ENCODE measurements at places on chromosomes 12 and 14.

DNA sequence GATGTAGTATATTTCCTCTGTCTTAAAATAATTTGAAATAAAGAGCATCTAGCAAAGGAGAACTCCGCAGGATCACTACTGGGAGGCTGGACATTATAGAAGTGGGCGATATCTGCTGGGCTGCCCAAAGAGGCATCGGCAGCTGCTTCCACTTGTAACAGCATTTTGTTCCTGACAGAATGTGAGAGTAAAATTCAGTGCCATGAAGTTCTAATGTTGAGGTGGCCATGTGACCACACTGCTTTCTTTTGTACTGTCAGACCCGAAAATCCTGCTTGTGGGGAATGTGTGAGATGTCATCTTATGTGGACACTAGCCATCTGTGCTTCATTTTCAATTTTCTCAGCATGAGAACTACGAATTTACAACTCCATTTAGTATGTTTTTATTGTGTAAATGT lies 151.9 kb downstream of the ACSS3 start:
- DNase-seq = no peak

GRCh38 chr14:59464486-59465315 lies 479 bp downstream of the GPR135 start:
- no peak for DNase-seq

GRCh38 chr14:91197631-91198030 lies 46.9 kb downstream of the GPR68 start:
- no peak for DNase-seq

- no peak for DNase-seq
Observed at GRCh38 chr12:66648033-66648735, 30.7 kb downstream of the GRIP1 start.

GRCh38 chr14:29028973-29029582 lies 262.5 kb downstream of the FOXG1 start:
- DNase-seq = no peak

- DNase-seq = peak; percentile 69
Observed at GRCh38 chr14:73787486-73788316, 63.9 kb upstream of the PTGR2 start.

GRCh38 chr12:49041881-49042484 lies 18.6 kb downstream of the KMT2D start:
- no peak for DNase-seq

DNA sequence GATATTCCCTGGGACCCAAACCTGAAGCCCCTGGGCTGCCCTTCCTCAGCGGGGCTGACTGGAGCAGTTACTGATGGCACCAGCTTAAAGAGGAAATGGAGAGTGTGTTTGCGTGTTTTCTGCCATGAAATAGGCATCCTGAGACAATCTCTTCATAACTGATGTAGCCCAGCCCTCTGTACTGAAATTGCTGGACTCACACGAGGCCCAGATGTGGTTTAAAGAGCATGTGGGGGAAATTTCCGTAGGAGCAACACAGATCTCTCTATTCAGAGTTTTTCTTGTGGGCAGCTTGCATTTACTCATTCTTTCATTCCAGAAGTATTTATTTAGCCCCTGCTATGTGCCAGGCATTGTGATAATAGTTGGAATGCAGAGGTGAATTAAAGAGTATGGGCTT lies 782.1 kb upstream of the TBX3 start:
- DNase-seq = no peak

- DNase-seq = no peak
Observed at GRCh38 chr12:81597928-81598604, 161.1 kb downstream of the PPFIA2 start.

DNA sequence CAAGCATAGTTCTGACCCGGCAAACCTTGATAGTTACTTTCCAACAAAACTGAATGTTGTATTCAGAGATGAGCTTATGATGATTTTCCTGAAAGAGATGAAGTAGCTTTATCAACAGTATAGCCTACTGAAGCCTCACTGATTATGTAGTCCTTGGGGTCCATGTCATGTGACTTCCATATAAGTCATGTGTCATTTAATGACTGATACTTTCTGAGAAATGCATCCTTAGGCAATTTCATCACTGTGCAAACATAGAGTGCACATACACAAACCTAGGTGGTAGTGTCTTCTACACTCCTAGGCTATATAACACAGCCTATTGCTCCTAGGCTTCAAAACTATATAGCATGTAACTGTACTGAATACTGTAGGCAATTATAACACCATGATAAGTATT lies 28.5 kb upstream of the TUBA1C start:
- DNase-seq = no peak

DNA sequence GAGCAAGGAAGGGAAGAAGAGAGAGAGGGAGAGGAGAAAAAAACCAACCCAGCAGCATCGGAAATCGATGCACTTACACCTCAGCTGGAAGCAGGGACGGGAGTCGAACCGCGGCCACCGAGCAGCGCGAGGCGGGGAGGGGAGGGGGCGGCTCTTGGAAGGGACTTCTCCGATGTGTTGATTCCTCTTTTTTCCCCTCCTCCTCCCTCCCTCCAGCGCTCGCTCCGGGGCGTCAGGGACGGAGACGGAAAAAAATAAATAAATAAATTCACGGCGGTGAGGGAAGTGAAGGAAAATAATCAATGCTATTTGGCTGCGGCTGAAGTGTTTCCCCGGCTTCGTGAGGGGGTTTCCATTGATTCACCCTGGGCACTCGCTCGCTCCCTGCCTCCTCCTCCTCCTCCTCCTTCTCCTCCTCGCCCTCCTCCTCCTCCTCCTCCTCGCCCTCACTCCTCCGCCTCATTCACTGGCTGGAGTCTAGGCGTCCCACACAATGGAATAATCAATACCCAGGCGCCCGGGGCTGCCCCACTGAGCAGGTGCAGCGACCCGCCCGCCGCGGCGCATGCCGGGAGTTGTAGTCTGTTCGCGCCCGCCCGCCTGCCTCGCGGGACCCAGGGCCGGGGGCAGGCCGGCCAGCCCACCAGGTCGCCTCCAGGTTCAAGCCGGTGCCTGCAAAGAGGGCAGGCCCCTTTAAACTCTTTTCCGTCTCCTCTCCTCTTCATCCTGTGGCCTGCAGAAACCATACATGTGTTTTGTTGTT lies at the start of gene ZFHX2:
ZFHX2 (minus strand) TSS at position 500 of the 763 bp plus-strand sequence. CDS start 16,440 bp downstream, outside the sequence.
- peak; percentile 6 for DNase-seq

DNA sequence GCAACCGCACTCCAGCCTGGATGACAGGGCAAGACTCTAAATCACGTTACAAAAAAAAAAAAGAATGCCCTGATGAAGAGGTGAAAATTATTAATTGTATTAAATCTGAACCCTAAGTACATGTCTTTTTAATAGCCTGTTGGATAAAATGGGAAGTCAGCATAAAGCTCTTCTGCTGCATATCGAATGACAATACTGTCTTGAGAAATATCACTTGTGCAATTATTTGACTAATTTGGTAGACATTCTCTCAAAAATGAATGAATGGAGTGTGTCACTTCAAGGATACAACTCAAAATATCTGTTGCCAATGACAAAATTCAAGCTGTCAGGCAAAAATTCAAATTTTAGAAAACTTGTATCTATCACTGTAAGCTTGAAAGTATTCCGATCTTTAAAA lies 38.9 kb downstream of the DNAI7 start:
- DNase-seq = no peak

GRCh38 chr14:94180655-94181271 lies 6.6 kb downstream of the PPP4R4 start:
- DNase-seq = peak; percentile 39

DNA sequence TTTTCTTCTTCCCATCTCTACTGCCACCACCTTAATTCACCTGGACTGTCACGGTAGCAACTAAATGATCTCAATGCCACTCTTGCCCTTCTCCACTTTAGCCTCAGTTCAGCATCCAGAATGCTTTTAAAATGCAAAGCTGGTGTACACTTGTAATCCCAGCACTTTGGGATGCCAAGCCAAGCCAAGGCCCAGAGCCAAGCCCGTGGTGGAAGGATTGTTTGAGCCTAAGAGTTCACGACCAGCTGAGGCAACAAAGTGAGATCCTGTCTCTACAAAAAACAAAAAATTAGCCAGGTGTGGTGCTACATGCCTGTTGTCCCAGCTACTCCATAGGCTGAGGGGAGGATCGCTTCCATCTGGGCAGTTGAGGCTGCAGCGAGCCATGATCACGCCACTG lies 5.9 kb downstream of the CIPC start:
- DNase-seq = no peak

- DNase-seq = no peak
Observed at GRCh38 chr14:81313775-81314429, 86.2 kb downstream of the STON2 start.

- no peak for DNase-seq
Observed at GRCh38 chr12:125387206-125387605, 322.0 kb downstream of the AACS start.

DNA sequence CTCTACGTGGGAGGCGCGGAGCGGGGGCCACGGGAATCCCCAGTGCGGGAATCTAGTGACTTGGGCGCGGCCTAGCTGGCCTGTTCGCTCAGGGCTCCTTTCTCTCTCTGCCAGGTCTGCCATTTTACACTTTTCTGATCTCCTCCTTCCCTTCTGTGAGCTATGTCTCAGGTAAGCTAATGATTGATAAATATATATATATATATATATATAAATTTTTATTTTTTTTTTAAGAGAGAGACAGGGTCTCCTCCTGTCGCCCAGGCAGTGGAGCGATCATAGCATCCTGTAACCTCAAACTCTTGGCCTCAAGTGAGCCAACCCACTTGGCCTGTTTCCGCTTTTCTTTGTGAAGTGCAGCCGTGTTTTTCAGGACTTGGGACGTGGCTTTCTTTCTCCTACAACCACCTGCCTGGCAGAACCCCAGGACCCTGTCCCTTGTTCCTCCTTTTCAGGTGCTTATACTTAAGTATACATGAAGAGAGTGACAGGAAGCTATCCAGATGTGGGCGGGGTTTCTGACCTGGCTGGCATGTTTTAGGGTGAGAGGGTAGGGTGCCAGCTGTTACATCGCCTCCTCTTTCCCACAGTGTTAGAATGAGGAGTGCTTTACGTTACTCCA lies 547 bp downstream of the ZNF140 start:
- DNase-seq = no peak

DNA sequence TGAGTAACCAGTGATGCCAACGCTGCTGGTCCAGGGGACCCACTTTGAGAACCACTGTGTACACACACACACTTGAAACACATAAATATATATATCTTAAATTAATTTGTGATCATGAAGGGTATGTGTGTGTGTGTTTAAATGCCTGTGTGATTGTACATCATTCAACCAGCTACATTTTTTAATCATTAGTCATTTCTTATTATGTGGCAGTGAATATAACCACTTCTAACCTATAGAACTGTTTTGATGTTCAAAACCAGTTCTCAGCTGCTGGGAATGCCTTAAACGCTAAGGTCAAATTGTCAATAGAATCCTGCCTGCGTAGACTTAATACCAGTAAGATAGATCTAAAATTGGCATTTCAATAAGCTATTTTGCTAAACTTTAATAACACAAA lies 330.0 kb downstream of the SYT1 start:
- no peak for DNase-seq

GRCh38 chr12:75870878-75871277 lies 160.7 kb downstream of the PHLDA1 start:
- DNase-seq = no peak

DNA sequence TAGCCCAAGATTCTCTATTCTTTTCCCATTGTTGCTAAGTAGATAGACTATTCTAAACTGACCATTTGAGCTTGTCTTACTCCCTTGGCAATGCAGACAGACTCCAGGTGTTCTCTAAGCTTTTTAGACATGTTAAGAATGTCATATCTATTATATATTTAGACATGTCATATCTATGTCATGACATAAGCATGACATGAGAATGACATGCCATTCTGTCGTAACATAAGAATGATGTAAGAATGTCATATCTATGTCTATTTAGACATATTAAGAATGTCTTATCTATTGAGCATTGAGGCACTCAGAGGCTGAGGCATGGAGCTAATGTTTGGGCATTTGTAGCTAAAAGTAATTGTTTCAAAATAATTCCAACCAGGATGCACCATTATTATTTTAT lies 277.3 kb upstream of the ATP2B1 start:
- no peak for DNase-seq

DNA sequence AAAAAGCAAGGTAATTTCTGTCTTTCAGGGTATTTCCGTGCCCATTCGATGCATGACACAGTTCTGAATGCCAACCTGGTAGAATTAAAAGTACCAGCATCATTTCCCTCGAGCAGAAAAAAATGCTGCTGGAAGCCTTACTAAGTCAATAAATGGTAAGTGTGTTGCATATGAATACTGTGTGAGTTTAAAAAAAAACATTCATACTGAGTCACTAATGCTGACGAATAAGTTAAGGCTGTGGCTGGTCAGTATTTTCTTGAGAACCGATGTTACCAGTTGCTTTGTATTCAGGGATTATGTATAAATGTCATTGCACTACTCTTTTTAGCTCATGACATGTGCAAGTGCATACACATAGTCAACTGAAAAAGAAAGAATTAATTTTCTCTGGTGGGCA lies 710.2 kb downstream of the TRHDE start:
- no peak for DNase-seq

- no peak for DNase-seq
Observed at GRCh38 chr12:54750-55535, 11.6 kb upstream of the IQSEC3 start.

DNA sequence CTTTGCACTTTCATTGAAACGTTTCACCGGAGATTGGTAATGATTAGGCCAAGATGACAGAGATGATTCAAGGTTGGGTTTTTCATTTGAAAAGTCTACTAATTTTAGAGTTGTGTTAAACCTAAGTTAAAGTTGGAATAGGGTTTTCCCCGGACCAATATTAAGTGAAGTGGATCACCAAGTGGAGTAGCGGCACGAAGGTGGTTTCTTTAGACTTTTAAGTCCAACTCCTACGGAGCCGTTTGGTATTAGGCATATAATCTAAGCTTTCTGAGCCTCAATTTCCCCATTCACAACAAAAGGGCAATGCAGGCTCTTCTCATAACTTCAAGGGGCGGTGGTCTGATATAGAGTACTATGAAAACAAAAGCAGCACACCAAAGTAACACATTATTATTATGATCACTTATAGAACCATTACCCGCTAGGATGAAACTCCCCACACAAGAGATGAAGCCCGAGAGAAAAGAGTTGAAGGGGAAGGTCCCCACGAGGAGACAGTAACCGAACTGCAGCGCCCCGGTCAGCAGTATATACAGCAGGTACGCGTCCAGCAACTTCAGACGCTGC lies 413 bp downstream of the DAD1 start:
- DNase-seq = no peak

- DNase-seq = no peak
Observed at GRCh38 chr12:110270125-110270962, 10.7 kb upstream of the ATP2A2 start.

GRCh38 chr12:104263580-104264358 lies 39.8 kb upstream of the EID3 start:
- no peak for DNase-seq

- DNase-seq = no peak
Observed at GRCh38 chr14:67485501-67486095, 2.9 kb downstream of the TMEM229B start.

- no peak for DNase-seq
Observed at GRCh38 chr12:12890543-12891079, 751 bp upstream of the GPRC5A start.

- DNase-seq = no peak
Observed at GRCh38 chr14:54562334-54562733, 4.6 kb upstream of the SAMD4A start.
